ENCODE measurements at places on chromosomes 7 and 10.

DNA sequence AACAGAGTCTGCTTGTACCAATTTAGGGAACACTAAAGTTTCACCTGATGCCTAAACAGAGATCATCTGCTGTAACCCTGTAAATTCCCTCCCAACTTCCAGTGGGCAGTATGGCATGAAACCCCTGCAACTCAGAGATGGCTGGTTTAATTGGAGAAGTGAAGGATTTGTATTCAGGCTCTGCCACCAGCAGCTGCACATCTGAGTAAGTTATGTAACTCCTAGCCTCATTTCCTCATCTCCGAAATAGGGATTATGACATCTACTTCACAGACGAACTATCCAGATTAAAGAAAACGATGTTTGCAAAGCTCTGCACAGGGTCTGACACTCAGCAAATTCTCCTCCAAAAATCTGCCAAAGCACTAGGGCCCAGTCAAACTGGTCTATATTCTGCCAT lies 493.0 kb downstream of the KCNMA1 start:
- H3K27ac ChIP-seq: no peak overlapping the region
- no peak for DNase-seq
- peaks cover 2% of the 10 kb centered on the region for H3K27me3 ChIP-seq
- H3K4me3 ChIP-seq: no peak overlapping the region
- no peaks in the 10 kb centered on the region for H3K36me3 ChIP-seq

- no peaks in the 10 kb centered on the region for H3K4me1 ChIP-seq
- DNase-seq: peak; percentile 17
- no peak overlapping the region for H3K4me3 ChIP-seq
- H3K36me3 ChIP-seq: no peaks in the 10 kb centered on the region
- no peaks in the 10 kb centered on the region for H3K27me3 ChIP-seq
- no peak overlapping the region for H3K27ac ChIP-seq
Observed at GRCh38 chr7:156113731-156114130, 301.5 kb upstream of the SHH start.

- H3K27ac ChIP-seq: no peak overlapping the region
- H3K27me3 ChIP-seq: no peaks in the 10 kb centered on the region
- H3K4me1 ChIP-seq: no peaks in the 10 kb centered on the region
- H3K36me3 ChIP-seq: peaks cover 98% of the 10 kb centered on the region
Observed at GRCh38 chr7:149010451-149010850, 17.9 kb downstream of the PDIA4 start.

- no peak overlapping the region for H3K27ac ChIP-seq
- DNase-seq: no peak
- no peaks in the 10 kb centered on the region for H3K4me1 ChIP-seq
Observed at GRCh38 chr7:3844540-3845151, 543.6 kb downstream of the SDK1 start.

- no peaks in the 10 kb centered on the region for H3K27me3 ChIP-seq
- H3K4me3 ChIP-seq: no peak overlapping the region
- DNase-seq: no peak
- H3K27ac ChIP-seq: no peak overlapping the region
Observed at GRCh38 chr10:48627984-48628609, 23.2 kb upstream of the ARHGAP22 start.

GRCh38 chr7:118918556-118918955 lies 694.1 kb downstream of the ANKRD7 start:
- no peaks in the 10 kb centered on the region for H3K36me3 ChIP-seq
- no peak overlapping the region for H3K27ac ChIP-seq
- no peaks in the 10 kb centered on the region for H3K4me1 ChIP-seq
- no peak for DNase-seq
- no peaks in the 10 kb centered on the region for H3K27me3 ChIP-seq

DNA sequence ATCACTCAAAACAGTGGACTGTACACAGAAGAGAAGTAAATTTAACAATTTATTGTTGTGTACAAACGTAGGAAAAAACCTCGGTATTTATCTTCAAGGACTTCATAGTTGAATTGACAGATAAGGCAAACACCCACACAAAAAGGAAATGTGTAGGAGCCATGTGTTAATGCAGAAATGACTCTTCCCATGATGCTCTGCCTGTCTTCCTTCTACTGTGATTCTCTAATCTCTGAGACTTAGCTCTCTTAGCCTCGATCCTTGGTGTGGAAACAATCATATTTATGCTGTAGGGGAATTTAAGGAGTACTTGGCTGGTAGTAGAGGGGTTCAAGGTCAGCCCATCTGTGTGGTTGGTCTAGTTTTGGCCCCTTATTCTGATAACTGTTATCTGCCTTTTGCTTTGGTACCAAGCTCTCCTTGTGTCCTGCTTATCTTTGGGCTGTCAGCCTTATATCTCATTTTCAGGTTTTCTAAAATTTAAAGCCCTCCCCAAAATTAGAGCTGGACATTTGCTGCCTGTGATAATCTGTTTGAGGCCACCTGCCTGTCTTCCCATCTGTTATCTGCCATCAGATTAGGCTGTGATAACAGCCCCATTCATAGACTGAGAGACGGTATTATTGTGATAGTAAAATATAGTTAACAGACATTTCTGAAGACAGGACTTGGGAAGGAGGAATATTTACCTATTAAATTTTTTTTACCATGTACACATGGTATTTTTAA lies 81.7 kb downstream of the GPR85 start:
- DNase-seq: no peak
- no peaks in the 10 kb centered on the region for H3K4me1 ChIP-seq
- no peaks in the 10 kb centered on the region for H3K27me3 ChIP-seq
- no peaks in the 10 kb centered on the region for H3K36me3 ChIP-seq

GRCh38 chr10:56383806-56384205 lies 22.7 kb upstream of the ZWINT start:
- H3K27ac ChIP-seq: no peak overlapping the region
- no peak for DNase-seq
- H3K4me1 ChIP-seq: no peaks in the 10 kb centered on the region
- no peak overlapping the region for H3K4me3 ChIP-seq
- no peaks in the 10 kb centered on the region for H3K36me3 ChIP-seq
- no peaks in the 10 kb centered on the region for H3K27me3 ChIP-seq

- no peak for DNase-seq
- no peak overlapping the region for H3K4me3 ChIP-seq
- H3K27me3 ChIP-seq: peaks cover 10% of the 10 kb centered on the region
- H3K27ac ChIP-seq: no peak overlapping the region
- H3K36me3 ChIP-seq: no peaks in the 10 kb centered on the region
Observed at GRCh38 chr7:112630565-112630964, 149.8 kb downstream of the LSMEM1 start.

DNA sequence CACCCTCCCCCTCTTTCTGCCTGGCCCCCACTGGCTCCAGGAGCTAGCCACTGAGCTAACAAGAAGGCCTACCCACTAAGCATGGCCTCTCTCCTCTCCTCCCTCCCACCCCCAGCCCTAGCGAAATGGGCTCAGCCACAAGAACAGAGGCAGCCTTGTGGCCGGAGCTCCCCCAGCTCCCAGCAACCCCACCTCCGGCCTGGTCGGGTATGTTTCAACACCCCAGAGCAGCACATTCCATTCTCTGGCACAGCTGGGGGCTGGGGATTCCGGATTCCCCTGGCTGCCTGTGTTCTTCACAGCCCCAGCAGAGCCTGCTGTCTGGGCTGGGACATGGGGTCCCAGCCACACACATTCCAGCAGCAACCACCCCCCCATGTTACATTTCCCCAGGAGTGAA lies 9.0 kb downstream of the SFRP5 start:
- H3K27me3 ChIP-seq: no peaks in the 10 kb centered on the region
- peaks cover 13% of the 10 kb centered on the region for H3K4me1 ChIP-seq
- H3K36me3 ChIP-seq: peaks cover 32% of the 10 kb centered on the region
- no peak overlapping the region for H3K4me3 ChIP-seq
- no peak overlapping the region for H3K27ac ChIP-seq

GRCh38 chr10:1255600-1256431 lies 199.6 kb downstream of the WDR37 start:
- H3K36me3 ChIP-seq: no peaks in the 10 kb centered on the region
- no peak overlapping the region for H3K4me3 ChIP-seq
- H3K27ac ChIP-seq: no peak overlapping the region
- no peaks in the 10 kb centered on the region for H3K27me3 ChIP-seq
- no peaks in the 10 kb centered on the region for H3K4me1 ChIP-seq

DNA sequence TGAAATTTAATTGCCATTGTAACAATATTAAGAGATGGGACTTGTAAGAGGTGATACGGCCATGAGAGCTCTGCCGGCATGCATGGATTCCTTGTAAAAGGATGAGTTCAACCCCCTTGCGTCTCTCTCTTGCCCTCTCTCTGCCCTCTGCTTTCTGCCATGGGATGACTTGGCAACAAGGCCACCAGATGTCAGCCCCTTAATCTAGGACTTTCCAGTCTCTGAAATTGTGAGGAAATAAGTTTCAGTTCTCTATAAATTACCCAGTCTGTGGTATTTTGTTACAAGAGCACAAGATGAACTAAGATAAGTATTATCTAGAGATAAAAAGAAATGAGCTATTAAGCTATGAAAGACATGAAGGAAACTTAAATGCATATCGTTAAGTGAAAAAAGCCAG lies 145.7 kb upstream of the AHR start:
- no peaks in the 10 kb centered on the region for H3K36me3 ChIP-seq
- no peaks in the 10 kb centered on the region for H3K27me3 ChIP-seq
- no peaks in the 10 kb centered on the region for H3K4me1 ChIP-seq
- no peak for DNase-seq
- H3K4me3 ChIP-seq: no peak overlapping the region

- H3K36me3 ChIP-seq: no peaks in the 10 kb centered on the region
- H3K4me1 ChIP-seq: peaks cover 12% of the 10 kb centered on the region
- H3K4me3 ChIP-seq: no peak overlapping the region
- H3K27me3 ChIP-seq: no peaks in the 10 kb centered on the region
- DNase-seq: peak; percentile 33
Observed at GRCh38 chr7:37104822-37105518, 343.7 kb downstream of the ELMO1 start.

GRCh38 chr10:64486149-64486548 lies 964.9 kb downstream of the REEP3 start:
- no peaks in the 10 kb centered on the region for H3K36me3 ChIP-seq
- DNase-seq: no peak
- no peak overlapping the region for H3K4me3 ChIP-seq
- no peaks in the 10 kb centered on the region for H3K27me3 ChIP-seq
- peaks cover 5% of the 10 kb centered on the region for H3K4me1 ChIP-seq

DNA sequence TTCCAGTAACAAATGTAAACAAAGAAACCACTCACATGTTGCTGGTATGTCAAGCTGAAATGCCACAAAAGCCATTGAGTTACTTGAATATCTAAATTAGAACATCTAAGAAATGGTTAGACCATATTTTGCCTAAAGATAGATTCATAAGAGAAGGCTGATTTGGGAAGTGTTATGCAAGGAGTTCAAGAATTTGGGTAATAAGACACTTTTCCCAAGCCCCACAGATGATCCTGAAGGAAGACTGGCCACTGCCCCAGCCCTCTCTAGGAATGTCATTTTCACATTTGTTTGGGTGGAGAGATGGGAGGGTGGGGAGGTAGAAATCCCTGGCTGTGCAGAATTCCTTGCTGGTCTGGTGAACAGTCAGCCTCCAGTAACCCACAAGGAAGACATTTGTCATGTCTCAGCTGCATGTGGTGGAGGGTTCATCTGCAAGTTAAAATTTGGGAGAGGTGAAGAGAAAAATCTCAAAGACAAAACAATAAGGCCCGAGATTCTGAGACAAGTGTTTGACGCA lies 427.2 kb upstream of the KLF6 start:
- DNase-seq: no peak
- no peak overlapping the region for H3K4me3 ChIP-seq
- no peaks in the 10 kb centered on the region for H3K4me1 ChIP-seq
- H3K27me3 ChIP-seq: no peaks in the 10 kb centered on the region

DNA sequence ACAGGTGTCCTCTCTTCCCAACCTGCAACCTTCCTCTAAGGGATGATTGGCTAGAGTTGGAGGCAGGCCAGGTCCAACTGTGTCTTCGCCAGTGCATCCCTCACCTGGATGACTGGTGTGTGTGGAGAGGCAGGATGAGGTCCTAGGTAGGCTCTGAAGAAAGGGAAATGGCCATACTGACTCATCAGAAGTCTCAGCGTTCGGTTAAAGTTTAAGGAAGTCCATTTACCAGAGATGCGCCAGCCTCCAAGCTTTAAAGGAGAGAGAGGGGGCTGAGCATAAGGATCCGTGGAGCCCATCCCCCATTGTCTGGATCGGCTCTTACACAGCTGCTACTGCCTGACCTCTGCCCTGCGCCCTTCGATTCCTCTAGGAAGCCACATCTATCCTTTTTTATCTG lies 4.4 kb downstream of the KEL start:
- DNase-seq: no peak
- peaks cover 18% of the 10 kb centered on the region for H3K36me3 ChIP-seq
- peak overlapping the region; percentile 33 for H3K4me3 ChIP-seq
- no peaks in the 10 kb centered on the region for H3K27me3 ChIP-seq

DNA sequence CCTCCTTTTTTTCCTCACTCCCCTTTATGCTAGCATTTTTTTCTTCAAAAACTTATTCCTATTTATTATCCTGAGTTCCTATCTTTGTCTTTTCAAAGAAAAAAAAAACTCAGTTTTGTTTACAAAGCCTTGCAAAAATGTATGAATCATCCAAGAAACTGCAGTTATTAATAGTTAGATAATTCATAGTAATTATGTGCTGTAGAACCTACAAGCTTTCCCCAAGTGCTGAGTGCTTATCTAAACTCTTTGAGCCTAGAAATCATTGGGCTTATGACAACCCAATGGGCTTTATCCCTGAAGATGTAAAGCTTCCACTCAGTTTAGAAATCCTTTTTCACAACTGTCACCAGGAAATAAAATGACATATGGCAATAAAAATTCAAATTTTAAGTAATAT lies 145.9 kb upstream of the WNT16 start:
- no peak overlapping the region for H3K4me3 ChIP-seq
- no peaks in the 10 kb centered on the region for H3K27me3 ChIP-seq
- H3K36me3 ChIP-seq: no peaks in the 10 kb centered on the region
- DNase-seq: no peak
- no peaks in the 10 kb centered on the region for H3K4me1 ChIP-seq
- H3K27ac ChIP-seq: no peak overlapping the region

DNA sequence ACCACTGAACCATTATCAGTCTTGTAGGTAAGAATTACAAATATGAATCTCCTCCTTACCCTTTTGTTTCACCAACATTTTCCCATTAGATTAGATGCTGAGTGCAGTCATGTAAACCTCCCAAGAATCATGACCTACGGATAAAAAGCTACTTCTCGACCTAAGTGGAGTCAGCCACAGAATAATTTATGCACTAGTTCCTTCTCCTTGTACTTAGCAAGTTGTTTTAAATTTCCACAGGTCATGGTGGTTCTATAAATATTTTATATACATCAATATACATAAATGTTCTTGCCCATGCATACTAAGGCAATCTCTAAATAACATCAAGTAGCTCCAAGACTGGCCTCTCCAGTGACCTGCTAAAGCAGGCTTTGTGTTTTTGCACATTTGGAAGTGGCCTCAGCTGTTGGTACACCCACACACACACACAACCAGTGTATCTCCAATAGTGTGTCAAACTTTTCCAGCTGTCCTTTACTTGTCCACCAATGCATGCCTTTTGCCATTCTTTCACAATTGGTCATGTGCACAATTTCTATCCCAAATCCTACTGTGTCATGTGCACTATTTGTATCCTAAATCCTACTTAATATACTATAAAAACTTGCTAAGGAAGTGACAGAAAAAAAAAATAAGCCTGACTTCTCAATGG lies 21.5 kb downstream of the LMOD2 start:
- H3K4me1 ChIP-seq: peaks cover 3% of the 10 kb centered on the region
- H3K4me3 ChIP-seq: no peak overlapping the region
- H3K36me3 ChIP-seq: peaks cover 44% of the 10 kb centered on the region

Measured in endodermal cell (in vitro differentiated cells).